ENCODE measurements at places on chromosomes 5 and 9.

GRCh38 chr5:3288325-3288724 is 307.3 kb upstream of the IRX1 start:
- no peak for DNase-seq

DNA sequence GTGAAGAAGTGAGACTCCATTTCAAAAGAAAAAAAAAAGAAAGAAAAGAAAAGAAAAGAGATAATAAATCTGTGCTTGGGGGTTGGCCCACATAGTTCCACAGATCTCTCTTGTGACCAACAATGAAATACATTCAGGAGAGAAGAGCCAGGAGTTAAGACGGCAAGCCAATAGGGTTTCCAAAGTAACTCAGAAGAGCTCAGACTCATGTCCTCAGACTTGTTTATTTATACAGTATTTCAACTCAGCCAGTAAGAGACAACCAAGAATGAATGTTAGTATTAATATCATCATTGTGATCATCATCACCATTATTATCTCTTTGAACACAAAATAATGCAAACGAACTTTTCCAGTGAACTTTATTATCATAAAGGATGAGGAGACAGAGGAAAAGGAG is 140.2 kb downstream of the GLIS3 start:
- DNase-seq = no peak

DNA sequence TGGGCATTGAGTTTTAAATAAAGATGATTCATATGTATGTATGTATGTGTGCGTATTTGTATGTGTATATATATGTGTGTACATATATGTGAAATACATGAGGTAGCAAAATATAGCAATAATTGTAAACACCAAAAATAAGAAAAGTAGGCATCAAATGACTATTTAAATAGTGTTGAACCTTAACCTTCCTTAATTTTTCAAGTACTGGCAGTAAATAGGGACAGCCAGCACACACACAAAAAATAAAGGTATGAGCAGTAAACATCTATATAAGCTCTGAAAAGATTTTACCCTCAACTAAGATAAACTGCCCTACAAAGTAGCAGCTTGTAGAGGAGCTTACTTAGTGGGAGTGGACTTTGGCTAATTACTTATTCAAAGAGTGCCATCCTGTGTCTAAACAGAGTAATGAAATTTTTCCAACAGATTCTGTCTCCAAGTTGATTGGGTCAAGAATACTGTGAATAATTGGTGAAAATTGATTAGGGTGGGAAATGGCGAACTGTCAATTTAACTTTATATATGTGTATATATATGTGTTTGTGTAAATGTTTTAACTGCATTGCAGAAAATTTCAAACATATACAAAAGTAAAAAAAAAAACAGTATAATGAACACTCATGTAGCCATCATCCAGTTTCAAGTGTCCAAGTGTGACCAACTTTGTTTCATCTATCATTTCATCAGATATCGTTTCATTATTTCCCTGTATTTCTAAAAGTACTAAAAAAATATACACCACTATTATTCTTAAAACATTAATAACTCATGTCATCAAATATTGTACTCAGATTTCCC is 2.0 kb upstream of the ADAMTS6 start:
- no peak for DNase-seq

DNA sequence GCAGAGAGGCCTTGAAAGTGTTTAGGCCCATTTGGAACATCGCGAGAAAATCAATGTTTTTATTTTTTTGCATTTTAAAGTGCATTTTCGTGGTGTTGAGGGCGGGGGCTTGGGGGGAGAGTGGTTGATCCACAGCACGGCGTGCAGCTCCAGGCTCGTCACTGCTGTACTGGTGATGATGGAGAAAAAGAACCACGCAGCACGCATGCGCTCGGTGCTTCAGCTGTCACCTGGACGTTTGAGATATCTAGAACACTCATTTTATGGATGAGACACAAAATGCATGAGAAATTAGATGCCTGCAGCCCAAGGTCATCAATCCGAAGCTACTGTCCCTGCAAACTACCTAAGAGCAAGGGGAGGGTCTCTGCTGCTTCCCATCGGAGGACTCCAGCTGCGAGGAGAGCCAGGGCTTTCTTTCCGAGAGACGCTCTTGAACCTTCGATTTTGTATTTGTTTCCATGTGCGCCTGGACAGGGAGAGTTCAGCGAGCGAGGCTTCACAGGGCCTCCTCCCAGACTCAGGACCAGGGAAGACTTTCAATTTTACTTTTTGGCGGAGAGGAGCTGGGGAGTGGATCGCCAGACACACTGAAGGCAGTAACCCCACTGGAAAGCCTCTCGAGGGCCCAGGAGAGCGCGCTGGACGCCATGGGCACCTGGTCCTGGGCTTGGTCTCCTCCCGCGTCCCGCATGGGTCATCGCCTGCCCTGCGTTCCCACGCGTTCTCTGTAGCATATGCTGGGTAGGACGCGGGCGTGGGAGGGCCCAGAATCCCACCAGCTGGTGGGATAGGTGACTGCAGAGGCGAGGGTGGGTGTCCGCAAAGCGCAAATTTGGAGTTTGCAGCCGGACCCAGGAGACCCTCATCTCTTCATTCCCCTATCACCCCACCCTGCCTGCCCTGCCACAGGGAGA is 2.5 kb downstream of the DMRT2 start:
- peak; percentile 14 for DNase-seq

All from stimulated activated CD4-positive, alpha-beta T cell treated with anti-CD3 and anti-CD28 coated beads, Interleukin-2, amount 100 ng/mL, for 24 hours (primary cell).